Esophagus squamous epithelium (tissue), 5 donors: ENCODE measurements at places on chromosomes 1 and 21. TPM values are rescaled to one million over a fixed set of nuclear protein-coding genes. Genes with fewer than 3 reads are reported as not detected.

The PRRX1 gene
- 20.4 TPM for total RNA-seq

The FCGR1A gene
- total RNA-seq = not detected

The RAB7B gene
- total RNA-seq = 19.3 TPM

The PRAMEF25 gene
- not detected for total RNA-seq

GRCh38 chr21:25895565-25896205 is 160.9 kb downstream of the GABPA start:
- DNase-seq = no peak

DNA sequence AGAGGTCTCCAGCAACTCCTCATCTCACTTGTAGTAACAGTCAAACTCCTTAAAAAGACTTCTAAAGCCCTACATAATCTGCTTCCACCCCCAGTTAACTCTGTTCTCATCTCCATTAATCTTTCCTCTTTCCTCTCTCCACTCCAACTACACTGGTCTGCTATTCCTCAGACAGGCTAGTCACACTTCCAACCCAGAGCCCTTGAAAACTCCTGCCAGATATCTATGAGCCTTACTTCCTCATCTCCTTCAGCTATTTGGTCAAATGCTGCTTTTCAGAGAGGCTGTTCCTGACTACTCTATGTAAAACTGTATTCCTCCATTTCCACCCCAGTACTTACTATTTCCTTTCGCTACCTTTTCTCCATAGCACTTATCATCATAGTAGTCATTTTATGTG is 24.4 kb downstream of the PCP4L1 start:
- no peak for DNase-seq

DNA sequence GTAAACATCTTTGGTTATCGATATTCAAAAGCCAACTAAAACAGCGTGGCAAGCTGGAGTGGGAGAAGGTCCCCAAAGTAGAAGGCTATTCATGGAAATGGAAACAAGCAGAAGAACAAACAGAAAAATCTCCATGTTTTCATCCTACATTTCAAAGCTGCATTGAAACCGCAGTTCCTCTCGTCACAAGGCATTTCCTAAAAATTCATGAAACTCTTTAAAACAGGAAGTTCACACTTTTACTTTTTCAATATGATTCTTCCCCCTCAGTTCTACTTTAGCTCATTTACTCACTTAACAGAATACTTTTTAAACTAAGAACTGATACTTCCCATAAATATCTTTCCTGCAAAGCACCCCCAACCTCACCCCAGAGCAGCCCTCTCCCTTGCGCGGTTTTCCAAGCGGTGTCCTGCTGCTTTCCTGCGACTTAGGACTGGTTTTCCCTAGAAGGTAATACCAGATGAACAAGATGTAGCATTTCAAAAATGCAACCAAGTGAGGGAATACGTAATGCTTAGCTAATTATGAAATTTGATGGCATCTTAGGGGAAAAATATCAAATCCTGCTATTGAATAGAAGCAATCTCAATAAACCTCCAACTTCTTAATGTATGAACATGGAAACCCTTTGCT is 228.3 kb upstream of the PKN2 start:
- DNase-seq = no peak

DNA sequence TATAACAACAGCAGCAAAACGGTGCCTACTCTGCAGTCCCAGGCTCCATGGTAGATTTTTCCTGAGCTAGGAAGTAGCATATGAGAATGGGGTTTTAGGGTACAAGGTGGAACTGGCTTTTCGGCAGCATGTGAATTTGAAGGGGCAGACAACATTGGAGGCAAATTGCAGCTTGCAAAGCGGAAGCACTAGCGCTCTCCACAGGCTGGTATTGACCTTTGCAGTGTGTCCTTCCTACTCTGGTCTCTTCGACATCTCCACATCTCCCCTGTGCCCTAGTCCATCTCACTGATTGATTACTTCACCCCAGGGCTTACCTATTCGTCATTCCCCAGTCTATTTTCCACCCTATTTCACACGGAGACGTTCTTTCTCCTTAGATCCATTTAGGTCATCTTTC is 13.0 kb downstream of the IGSF21 start:
- DNase-seq = no peak
